ENCODE measurements at places on chromosomes 7 and 10. TPM values are rescaled to one million over a fixed set of nuclear protein-coding genes. Genes with fewer than 3 reads are reported as not detected.

- H3K27ac ChIP-seq, result no peak overlapping the region
- H3K4me1 ChIP-seq, result no peaks in the 10 kb centered on the region
- H3K4me3 ChIP-seq, result no peak overlapping the region
Measured at GRCh38 chr7:53113424-53113823, 78.0 kb downstream of the POM121L12 start.

GRCh38 chr10:110562348-110562747 lies 5.1 kb upstream of the SMC3 start:
- no peak for DNase-seq
- peaks cover 4% of the 10 kb centered on the region for H3K4me1 ChIP-seq
- H3K4me3 ChIP-seq, result no peak overlapping the region
- H3K27me3 ChIP-seq, result peaks cover 26% of the 10 kb centered on the region

DNA sequence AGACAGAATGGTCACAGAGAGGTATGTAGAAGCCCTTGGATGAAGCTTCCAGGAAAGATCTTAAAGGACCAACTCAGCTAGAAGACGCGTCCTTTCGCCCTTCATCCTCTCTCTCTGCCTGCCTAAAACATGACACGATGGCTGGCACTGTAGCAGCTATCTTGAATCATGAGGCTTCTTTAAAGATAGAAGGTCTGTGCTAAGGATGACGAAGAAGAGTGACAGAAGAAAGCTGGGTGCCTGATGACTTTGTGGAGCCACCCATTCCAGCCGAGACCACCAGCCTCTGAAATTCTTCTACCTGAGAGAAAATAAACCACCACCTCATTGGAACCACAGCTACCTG lies 25.5 kb downstream of the WDR86 start:
- peaks cover 21% of the 10 kb centered on the region for H3K27me3 ChIP-seq
- no peak for DNase-seq
- peaks cover 12% of the 10 kb centered on the region for H3K4me1 ChIP-seq
- H3K36me3 ChIP-seq, result no peaks in the 10 kb centered on the region

The METTL27 gene
- not detected for total RNA-seq

DNA sequence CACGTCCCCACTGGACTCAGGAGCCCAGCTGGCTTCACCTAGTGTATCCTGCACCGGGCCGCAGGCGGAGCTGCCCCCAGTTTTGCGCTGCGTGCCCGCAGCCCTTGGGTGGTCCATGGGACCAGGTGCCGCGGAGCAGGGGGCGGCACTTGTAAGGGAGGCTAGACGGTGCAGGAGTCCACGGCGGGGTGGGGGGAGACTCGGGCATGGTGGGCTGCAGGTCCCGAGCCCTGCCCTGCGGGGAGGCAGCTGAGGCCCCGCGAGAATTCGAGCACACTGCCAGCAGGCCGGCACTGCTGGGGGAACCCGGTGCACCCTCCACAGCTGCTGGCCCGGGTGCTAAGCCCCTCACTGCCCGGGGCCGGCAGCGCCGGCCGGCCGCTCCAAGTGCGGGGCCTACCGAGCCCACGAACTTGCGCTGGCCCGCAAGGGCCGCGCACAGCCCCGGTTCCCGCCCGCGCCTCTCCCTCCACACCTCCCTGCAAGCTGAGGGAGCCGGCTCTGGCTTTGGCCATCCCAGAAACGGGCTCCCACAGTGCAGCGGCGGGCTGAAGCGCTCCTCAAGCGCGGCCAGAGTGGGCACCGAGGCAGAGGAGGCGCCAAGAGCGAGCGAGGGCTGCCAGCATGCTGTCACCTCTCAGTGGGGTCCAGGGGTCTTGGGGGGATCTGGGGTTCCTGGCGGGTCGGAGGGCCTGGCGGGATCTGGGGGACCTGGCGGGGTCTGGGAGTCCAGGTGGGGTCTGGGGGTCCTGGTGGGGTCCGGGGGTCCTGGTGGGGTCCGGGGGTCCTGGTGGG lies 81.4 kb downstream of the VIPR2 start:
- no peak overlapping the region for H3K27ac ChIP-seq
- no peak for DNase-seq
- H3K36me3 ChIP-seq, result no peaks in the 10 kb centered on the region
- H3K4me1 ChIP-seq, result peaks cover 6% of the 10 kb centered on the region
- no peak overlapping the region for H3K4me3 ChIP-seq

The ZNF727 gene
- total RNA-seq, result not detected

The PNLIPRP2 gene
- total RNA-seq, result not detected

The PON1 gene
- not detected for total RNA-seq

DNA sequence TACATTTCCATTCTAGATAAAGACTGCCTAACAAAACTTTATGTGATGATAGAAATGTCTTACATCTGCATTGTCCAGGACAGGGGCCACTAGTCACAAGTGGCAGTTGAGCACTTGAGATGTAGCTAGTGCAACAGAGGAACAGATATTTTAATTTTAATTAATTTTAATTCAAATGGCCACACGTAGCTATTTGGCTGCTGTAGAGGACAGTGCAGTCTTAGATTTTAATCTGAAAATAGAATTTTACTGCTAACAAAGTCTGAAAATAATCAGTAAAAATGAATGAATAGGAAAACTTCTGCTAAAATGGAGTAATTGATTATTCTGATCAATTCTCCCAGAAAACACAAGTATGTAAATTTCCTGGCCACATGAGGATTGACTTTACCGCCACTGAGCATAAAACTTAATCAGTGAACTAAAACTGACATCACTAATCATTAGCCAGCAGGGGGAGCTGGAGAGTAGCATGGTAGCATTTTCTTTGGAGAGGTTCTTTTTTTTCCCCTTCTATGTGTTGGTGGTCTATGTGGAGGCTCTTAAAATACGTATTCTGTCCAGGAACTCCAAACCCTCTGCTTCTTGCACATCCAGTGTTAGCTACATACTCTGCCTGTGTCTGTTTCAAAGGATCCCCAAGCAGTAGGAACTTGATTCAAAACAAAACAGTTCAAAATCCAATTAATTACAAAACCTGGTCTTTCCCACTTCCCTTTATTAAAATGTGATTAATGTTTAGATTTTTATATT lies 52.1 kb downstream of the TSPAN12 start:
- H3K27me3 ChIP-seq, result peaks cover 21% of the 10 kb centered on the region
- H3K4me3 ChIP-seq, result no peak overlapping the region
- no peaks in the 10 kb centered on the region for H3K36me3 ChIP-seq
- no peak overlapping the region for H3K27ac ChIP-seq

All from activated CD8-positive, alpha-beta T cell treated with anti-CD3 and anti-CD28 coated beads for 36 hours (primary cell).